ENCODE measurements at places on chromosomes 13 and 19.

GRCh38 chr19:58559275-58560006 is 1.0 kb upstream of the UBE2M start:
- DNase-seq = no peak

- DNase-seq = no peak
These were observed 95.1 kb downstream of the RAB20 start for GRCh38 chr13:110466266-110466915.

- DNase-seq = no peak
These were observed 8.2 kb downstream of the FXYD5 start for GRCh38 chr19:35162471-35163326.

- DNase-seq = no peak
These were observed 20.7 kb downstream of the MAP4K1 start for GRCh38 chr19:38597075-38597474.

DNA sequence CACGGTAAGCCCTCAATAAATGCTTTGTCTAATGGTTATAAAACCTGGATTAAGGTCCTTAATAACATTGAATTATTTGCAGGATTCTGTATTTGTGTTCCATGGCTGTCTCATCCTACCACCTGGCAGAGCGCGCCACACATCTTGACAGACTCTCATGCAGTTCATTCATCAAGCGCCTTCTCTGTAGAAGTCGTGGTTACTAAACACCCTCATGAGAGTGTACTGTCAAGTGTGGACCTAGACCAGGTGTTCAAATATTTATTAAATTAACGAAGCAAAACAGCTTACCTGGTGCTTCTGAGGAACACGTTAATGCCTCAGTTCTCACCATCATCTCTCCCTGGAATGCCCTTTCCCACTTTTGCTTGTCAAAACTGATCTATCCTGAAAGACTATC is 13.1 kb upstream of the FBXL3 start:
- no peak for DNase-seq

Measured in activated CD4-positive, CD25-positive, alpha-beta regulatory T cell treated with anti-CD3 and anti-CD28 coated beads, Interleukin-2, amount 50 U/mL, for 16 hours (primary cell).